CD4-positive, alpha-beta T cell treated with Interleukin-10 for 1 hour (primary cell): ENCODE measurements at places on chromosomes 7 and 10.
A peak's percentile ranks its signal among the peaks of the same experiment; 100 is the strongest.

- no peak for DNase-seq
Measured at GRCh38 chr10:62354916-62355315, 19.3 kb upstream of the ZNF365 start.

DNA sequence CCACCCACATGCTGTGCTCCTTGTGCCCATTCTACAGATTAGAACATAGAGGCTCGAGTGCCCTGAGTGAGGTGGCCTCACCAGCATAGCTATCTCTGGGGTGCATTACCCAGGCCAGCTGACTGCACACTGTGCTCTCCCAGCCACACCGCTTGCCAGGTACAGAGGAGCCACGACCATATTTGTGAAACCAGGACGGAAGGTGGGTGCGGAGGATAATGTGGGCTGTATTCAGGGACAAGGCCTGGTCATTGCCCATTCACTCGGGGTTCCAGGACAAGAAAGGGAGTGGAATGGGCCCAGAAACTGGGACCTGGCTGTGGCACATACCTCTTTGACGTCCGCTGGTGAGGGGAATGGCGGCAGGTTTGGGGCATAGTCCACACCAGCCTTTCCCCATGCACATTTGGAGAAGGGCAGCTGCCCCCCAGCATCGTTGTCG is 236.0 kb downstream of the TNS3 start:
- no peak for DNase-seq

GRCh38 chr10:15817409-15818046 is 42.8 kb downstream of the MINDY3 start:
- no peak for DNase-seq

GRCh38 chr7:51467384-51468017 is 150.9 kb upstream of the COBL start:
- peak; percentile 5 for DNase-seq

DNA sequence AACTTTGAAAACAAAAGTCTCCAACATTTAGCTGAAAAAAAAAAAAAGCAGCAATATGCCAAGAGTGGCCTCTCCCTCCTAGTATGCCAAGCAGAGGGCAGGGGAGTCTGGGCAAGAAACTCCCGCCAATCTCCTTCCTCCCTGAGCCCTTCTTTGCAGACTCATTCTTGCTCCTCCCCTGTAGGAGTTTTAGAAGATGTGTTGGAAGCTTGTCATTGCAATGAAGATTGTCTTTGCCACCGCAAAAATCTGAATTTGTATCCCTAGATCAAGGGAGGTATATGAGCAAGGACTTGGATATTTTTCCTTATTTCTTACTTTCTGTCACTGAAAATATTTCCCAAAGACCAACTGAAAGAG is 2.6 kb upstream of the TNS3 start:
- DNase-seq, result no peak

GRCh38 chr7:30184791-30185487 is 50.2 kb downstream of the MTURN start:
- DNase-seq, result peak; percentile 18

GRCh38 chr10:14586901-14587300 is 187.8 kb downstream of the FAM107B start:
- DNase-seq, result peak; percentile 91

GRCh38 chr7:42645906-42646305 is 266.0 kb downstream of the C7orf25 start:
- no peak for DNase-seq

DNA sequence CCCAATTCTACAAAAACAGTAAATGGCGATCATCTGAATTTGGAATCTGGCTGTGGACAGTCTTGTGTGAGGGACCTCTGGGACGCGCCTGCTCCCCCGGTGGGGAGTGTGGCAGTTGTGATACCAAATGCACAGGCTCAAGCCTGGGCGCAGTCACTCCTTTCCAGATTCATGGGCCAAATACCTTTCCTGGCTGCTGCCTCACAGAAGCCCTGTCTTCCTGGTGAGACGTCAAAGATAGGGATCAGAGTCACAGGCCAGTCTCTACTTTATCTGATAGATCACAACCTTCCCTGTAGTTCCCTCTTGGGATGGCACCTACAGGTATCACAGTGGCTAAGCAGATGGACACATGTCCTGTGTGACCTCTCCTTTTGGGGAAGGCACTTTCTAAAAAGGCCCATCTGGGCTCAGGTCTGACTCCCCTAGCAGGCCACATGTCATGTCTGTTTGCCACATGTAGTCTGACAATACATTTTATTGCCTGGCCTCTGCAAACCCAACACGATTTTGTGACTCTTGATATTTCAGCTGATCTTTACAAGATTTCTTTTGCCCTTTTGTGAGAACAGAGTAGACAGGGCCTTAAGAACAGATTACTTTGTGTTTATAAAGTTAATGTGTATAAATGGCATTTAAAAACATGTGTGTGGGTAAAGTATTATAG is 150.1 kb downstream of the SNX10 start:
- no peak for DNase-seq

DNA sequence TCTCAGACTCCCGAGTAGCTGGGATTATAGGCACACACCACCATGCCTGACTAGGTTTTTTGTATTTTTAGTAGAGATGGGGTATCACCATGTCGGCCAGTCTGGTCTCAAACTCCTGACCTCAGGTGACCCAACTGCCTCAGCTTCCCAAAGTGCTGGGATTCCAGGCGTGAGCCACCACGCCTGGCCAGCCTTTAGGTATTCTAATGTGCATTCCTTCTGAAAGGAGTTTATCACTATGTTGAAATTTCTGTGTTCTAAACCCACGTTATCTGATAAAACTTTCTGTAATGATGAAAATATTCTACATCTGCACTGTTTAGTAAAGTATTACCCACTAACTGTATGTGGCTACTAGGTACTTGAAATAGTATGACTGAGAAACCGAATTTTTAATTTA is 110.6 kb upstream of the IMMP2L start:
- no peak for DNase-seq

DNA sequence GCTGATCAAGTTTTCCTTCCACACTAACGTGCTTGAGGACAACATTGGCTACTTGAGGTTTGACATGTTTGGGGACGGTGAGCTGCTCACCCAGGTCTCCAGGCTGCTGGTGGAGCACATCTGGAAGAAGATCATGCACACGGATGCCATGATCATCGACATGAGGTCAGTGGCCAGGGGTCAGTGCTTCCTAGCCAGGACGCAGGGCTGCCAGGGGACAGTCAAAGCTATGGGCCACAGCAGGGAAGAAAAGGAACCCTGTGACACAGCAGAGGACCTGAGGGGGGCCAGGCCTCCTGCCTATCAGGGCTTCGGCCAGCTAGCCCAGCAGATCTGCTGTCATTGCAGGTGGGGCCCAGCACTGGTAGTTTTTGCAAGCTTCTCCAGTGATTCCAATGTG is 5.2 kb downstream of the RBP3 start:
- no peak for DNase-seq

GRCh38 chr10:32937911-32938424 is 20.1 kb downstream of the ITGB1 start:
- no peak for DNase-seq

DNA sequence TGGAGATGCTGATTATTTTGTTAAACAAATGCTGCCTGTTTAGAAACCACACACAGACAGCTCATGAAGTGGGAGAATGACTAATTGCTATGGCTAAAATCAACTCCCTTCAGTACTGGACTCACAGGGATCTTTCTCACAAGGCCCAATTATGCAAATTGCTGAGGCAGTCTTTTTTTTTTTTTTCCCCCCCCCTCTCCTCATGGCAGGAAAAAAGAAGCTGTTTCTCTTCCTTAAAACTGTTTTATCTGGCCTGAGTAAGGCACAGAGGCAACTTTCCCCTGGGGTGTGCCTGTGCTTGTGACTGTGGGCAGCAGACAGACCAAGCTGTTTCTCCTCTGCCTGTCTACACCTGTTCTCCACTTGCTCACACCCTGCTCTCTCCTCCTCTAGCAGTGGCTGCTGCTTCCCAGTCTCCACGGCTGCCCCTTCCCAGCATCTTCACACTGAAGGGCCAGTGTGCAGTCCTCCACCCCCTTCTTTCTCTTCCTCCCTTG is 65.4 kb upstream of the STEAP1B start:
- DNase-seq, result no peak

- no peak for DNase-seq
Measured at GRCh38 chr7:121420976-121421375, 24.9 kb upstream of the FAM3C start.
